NCI-H774 (cell line): ENCODE measurements at places on chromosomes 3 and 15.

GRCh38 chr15:77783636-77784035 lies 150.9 kb upstream of the LINGO1 start:
- no peak for DNase-seq

DNA sequence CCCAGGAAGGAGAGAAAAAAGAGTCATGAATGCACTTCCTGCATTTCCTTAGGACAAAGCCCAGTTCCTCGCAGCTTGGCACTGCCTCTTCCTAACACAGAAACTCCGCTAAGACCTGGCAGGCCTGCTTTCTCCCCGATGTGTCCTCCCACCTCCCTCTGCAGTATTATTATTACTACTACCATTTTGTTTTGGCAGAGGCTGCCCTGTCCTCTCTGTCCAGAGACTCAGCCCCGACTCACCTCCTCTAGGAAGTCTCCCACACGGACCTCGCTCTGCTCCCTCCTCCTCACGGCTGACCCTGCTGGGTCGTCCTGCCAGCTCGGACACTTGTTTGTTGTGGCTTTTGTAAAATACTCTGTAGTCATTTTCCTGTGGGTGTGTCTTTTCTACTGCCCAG lies 107.2 kb upstream of the HACD2 start:
- DNase-seq = no peak

GRCh38 chr3:133892541-133893231 lies 3.0 kb downstream of the RAB6B start:
- no peak for DNase-seq

- DNase-seq = no peak
These were observed 750 bp downstream of the SLC33A1 start for GRCh38 chr3:155853214-155854140.

- DNase-seq = no peak
These were observed 84.4 kb downstream of the PLXNA1 start for GRCh38 chr3:127067116-127067910.

GRCh38 chr3:104854468-104854867 lies 512.2 kb upstream of the ALCAM start:
- DNase-seq = no peak

DNA sequence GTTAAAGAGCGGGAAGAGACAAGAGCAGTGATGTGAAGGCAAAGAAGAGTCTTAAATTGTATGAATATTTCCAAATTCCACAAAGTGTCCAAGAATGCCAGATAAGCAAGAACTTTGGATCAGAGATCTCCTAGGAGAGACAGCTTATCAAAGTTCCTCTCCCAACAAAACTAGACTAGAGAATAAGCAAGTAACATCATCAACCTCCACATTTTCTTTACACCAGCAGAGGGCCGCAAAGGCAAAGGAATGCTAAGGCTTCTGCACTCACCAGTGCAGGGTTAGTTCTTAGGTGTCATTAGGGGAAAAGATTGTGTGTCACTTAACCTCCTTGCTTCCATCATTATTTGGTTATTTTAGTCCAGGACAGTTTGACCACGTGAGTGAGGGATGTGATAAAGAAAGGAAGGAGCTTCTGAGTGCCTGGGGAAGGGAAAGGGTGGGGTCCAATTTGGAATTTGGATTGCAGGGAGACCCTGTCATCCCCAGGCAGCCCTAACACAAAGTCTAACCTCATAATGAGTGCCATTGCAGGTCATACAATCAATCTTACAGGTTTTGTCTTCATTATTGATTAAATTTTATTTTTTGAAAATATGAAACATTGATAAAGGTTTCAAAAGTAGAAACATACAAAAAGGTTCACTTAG lies 7.5 kb upstream of the CMTM6 start:
- peak; percentile 0 for DNase-seq

GRCh38 chr3:127443581-127444375 lies 146.8 kb downstream of the TPRA1 start:
- DNase-seq = no peak

DNA sequence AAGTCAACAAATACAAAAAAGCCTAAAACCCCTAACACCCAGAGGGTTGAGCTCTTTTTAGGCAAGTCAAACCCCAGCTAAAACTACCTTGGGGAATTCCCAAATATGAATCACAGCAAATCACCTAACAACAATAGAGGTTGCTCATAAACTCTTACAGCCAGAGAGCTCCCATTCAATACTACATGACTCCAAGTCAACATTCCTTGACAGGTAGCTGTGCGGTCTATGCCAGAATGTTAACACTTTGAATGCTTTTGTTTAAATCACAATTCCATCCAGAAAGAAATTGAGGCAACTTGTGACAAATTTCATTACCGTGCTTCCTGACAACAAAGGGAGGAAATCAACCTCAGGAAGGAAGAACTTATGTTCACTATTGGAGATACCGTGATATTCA lies 7.5 kb upstream of the UACA start:
- no peak for DNase-seq

DNA sequence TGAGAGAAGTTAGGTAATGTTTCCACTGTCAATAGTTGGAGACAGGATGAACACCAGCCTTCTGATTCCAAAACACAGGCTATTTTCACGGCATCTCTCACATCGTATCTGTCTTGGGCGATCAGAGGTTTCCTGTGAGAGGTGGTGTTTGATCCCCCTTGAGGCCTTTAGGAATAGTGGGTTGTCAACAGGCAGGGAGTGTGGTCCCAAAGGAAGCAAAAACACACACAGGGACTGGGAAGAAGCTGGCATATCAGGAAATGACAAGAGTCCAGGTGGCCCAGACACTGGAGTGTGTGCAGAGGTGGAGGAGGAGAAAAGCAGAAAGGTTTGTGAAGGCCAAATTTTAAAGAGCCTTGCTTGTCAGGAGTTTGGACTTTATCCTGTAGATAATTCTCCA lies 6.6 kb upstream of the MAGEF1 start:
- DNase-seq = no peak

DNA sequence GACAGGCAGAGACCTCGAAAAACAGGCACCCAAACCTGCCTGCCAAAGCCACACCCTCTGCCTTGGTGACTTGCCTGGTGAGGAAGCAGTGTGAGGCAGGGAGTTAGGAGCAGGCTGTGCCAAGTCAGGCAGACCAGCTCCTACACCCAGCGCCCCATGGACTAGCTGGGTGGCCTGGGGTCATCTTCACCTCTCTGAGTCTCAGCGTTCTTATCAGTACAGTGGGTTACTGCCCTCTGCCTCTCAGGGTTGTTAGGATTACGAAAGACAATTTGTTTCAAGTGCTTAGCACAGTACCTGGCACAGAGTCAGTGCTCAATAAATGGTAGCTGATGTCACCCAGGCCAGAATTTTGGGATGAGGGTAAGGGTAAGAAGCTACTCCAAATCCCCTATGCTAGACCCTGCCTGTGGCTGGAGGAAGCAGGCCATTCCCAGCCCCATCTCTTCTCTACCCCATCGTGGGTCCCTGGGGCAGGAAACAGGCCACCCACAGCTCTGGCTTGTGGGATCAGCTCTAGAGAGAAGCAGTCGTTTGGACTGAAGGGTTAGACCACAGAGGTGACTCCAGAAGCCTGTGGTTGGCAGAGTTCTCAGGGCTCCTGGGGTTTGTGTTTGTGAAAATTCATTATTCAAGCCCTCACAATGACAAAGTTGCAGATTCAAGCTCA lies 10.1 kb downstream of the SLC51B start:
- no peak for DNase-seq

DNA sequence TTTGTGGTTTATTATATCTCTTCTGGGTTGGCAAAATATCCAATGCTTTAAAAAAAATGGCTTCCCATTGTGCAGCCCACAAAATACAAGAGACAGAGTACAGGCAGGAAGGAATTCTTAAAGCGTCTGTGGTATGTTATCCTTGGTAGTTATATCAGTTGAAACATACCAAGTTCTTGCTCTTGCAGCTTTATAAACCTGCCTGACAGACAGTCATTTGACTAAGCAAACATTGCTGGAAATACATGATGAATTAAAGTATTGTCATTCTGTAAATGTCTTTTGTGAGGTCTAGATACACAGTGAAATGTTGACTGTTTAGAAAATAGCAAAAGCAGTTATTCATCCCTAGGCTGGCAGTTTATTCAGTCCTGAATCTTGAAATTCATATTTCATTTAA lies 44.8 kb upstream of the MAP3K13 start:
- peak; percentile 17 for DNase-seq

DNA sequence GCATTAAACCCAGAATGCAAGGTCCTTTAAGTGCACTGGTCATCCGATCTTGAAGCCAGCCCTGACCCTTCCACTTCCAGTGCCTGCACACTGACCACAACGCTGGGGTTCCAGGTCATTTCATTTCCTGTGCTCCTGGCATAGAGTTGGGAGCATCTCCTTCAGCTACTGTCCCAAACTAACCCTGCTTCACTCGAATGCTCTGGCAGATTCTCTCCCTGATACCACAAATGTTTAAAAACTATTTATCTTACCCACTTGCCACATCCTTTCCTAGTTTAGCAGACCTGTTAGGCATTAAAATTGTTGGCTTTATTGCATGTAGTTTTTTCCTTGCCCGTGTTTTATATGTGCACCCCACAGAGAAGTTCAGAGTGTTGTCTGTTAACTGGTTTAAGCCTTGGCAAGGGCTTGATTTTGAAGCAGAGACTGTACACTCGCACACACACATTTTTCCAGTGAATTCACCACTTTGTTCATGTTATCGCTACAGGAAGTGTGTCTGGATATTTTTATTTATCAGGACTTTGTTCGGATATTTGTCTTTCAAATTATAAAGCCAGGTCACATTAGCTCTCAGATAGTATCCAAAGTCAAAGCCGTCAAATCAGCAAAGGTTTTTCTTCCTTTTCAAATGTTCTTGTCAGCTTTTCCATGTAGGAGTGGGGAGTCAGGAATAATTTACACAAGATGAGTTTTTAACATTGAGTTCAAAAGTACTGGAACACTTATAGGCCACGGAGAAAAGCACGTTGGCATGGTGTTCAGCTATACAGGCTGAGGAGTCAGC lies 77.3 kb downstream of the ABI3BP start:
- DNase-seq = no peak

- DNase-seq = no peak
These were observed 11.7 kb downstream of the RAD54L2 start for GRCh38 chr3:51550080-51550819.

DNA sequence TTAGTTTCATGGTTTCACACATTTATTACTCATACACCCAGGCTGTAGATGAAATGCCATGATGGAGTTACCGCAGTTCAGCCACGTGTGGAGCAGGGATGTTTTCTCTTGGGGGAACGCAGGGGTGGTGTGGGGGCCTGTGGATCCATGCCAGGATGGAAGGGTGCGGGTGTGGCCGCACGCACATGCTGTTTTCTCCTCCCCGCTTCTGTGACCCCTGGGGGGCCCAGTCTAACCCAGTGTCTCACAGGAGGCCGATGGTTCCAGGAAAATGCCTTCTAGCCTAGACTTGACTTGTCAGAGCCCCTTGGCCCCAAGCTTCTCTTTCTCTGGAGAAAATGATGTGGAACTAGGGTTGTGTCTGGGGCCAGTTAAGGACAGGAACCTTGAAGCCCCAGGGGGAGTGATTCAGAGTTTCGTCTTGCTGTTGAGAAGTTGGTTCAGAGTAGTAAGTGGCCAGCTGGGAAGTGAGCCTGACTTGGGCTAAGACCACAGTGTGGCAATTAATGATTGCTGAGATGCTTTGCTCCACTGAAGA lies 240.4 kb upstream of the BHLHE40 start:
- DNase-seq = no peak

DNA sequence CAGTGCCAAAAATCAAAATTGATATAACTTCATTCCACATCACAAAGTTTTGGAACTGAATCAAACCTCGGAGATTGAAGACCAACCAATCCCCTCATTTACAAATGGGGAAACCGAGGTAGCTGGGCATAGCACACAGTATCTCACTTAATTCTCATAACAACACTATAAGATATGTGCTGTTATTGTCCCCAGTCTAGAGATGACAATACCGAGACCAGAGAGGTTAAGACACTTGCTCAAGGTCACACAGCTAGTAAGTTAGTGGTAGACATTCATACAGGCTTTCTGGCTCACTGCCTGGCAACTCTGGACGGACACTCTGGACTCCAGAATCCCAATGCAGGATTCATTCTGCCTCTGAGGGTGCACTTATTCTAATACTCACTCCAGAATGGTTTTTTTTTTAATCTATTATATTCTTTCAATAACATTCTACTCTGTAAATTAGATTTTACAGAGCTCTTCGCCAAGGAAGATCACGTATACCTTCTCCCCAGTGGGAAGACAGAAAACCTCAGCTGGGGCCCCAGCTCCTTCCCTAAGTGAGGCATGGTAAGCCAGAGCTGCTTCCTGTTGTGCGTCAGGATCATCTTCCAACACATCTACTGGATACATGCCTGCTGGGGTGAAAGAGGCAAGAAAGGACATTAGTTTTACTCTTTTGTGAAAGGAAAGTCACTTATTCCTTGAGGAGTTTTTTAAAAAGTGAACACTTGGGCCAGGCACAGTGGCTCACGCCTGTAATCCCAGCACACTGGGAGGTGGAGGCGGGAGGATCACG lies 128.4 kb upstream of the IGF1R start:
- no peak for DNase-seq

DNA sequence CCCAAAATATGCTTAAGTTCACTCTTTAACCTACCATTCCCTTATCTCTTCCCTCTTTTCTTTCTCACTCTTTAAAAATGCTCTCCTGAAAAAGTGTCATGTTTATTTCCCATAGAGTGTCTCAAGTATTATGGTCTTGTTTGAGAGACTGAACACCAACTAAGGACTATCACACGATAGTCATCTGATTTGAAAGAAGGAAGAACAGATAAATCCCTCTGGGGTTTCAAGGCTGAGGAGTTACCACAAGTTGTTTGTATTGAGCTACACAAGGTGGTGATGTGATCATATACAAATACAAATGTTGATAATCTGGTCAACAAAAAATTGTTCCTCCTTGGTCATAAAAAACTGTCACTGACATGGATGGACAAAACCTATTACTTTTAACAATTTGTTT lies 13.8 kb downstream of the MEIS2 start:
- DNase-seq = no peak

DNA sequence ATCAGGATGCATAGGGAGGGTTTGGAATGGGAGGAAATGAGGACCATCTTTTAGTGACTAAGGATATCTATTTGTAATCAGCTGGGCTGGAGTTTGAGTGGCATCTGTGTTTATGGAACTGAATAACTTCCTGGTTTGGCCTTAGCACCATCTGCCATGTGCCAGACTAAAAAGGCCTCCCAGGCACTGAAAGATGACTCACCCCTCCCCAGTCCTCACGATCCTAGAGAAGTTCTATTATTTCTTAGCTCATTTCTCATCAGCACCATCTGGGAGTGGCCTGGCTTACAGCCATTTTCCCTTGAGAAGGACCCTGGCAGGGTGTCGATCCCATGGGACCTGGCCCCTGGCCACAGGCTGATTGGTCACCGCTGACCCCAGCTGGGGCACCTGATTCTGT lies 23.9 kb upstream of the CTXND1 start:
- no peak for DNase-seq

GRCh38 chr15:100731267-100732152 lies 129.1 kb downstream of the ASB7 start:
- DNase-seq = no peak

DNA sequence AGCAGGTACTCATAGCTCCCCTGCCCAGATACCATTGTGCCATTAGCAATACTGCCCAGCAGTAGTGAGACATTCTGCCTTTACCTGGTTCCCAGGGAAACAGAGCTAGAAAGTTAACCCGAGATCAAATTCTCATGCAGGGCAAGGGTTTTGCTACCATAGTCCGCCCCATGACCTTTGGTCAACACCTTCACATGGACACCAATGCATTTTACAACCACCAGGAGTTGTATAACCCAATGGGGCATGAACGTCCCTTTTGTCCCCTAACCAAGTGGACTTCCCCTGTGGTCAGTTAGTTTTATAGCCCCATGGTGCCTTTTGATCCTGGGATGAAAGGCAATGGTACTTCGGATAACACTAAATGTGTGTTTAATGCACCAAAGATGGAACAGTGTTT lies 151.7 kb upstream of the IQSEC1 start:
- no peak for DNase-seq

GRCh38 chr3:151003029-151003767 lies 30.7 kb upstream of the CLRN1 start:
- DNase-seq = no peak
